ENCODE measurements at places on chromosomes 5 and 9.

DNA sequence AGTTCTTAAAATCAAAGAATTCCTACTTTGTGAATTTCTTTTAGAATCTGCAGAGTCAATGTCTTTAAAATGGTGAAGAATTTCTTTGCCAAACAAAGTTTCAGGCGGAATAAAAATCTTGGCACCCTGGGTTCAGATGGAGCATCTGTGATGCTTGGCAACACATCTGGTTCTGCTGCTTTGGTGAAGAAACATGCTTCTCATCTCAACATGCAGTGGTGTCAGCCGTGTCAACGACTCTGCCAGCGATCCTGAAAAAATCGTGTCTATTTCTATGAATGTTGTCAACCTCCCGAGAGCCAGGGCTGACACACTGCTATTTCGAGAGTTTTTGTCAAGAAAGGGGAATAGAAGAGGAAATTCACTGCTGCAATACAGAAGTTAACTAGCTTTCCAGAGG, 151.5 kb downstream of the SLF1 start:
- no peak for DNase-seq

DNA sequence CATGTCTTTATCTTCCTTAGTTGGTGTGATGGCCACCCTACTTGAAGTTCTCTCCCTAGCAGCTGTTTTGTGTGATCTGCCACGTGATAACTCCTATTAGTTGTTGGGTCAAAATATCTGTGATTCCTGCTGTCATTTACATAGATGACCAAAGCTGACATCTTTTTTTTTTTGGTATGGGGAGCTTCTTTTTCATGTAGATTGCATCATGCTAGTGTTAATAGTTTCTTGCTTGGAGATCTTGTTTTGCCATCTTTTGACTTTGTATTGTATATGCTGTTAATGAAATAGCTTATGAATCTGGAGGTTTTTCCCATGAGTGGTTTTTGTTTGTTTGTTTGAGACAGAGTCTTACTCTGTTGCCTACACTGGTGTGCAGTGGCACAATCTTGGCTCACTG, 243.8 kb downstream of the KDM4C start:
- no peak for DNase-seq

GRCh38 chr5:158840193-158840592, 259.5 kb downstream of the EBF1 start:
- no peak for DNase-seq

GRCh38 chr5:54778783-54779182, 206.6 kb downstream of the ESM1 start:
- no peak for DNase-seq

GRCh38 chr9:89629081-89629976, 24.5 kb downstream of the GADD45G start:
- DNase-seq, result no peak

- no peak for DNase-seq
These were observed 149.5 kb downstream of the CRB2 start for GRCh38 chr9:123505496-123505895.
